ENCODE measurements at places on chromosomes 6 and 20. TPM values are rescaled to one million over a fixed set of nuclear protein-coding genes. Genes with fewer than 3 reads are reported as not detected.

Gene TRIM15
- not detected for polyA plus RNA-seq

Gene TINAG
- not detected for polyA plus RNA-seq

Gene HSF2
- polyA plus RNA-seq = 8.9 TPM

Gene SMOC2
- 18.8 TPM for polyA plus RNA-seq

Gene EEF1A2
- polyA plus RNA-seq = 25.0 TPM

Gene CST2
- not detected for polyA plus RNA-seq

Gene AKAP7
- 4.5 TPM for polyA plus RNA-seq

Gene CDYL
- 7.7 TPM for polyA plus RNA-seq

Gene BHLHE23
- polyA plus RNA-seq = not detected

Gene PACSIN1
- 0.61 TPM for polyA plus RNA-seq

Gene FBXO5
- polyA plus RNA-seq = 4.0 TPM

Gene MLN
- not detected for polyA plus RNA-seq

Gene MUCL3
- polyA plus RNA-seq = 17.5 TPM

Gene HSPA1B
- polyA plus RNA-seq = 35.9 TPM

Gene TTBK1
- 0.15 TPM for polyA plus RNA-seq

- no peak for DNase-seq
These were observed 206.9 kb downstream of the LY86 start for GRCh38 chr6:6795393-6795792.

DNA sequence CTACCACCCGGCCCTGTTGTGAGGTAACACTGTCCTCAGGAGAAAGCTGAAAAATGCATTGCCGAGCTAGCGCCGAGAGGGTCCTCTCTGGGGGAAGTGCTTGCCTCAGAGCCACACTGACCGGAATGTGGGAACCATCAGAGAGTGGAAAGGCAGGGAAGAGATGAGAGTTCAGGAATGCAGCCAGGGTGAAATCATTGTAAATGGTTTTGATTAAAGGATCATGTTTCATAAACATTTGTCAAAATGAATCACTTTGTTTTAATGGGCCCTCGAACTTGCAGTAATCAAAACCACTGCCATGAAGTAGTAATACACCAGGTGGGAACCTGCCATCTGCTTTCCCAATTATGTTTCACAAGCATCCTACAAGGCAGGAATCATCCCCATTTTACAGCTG is 16.9 kb upstream of the IL17F start:
- DNase-seq = no peak

DNA sequence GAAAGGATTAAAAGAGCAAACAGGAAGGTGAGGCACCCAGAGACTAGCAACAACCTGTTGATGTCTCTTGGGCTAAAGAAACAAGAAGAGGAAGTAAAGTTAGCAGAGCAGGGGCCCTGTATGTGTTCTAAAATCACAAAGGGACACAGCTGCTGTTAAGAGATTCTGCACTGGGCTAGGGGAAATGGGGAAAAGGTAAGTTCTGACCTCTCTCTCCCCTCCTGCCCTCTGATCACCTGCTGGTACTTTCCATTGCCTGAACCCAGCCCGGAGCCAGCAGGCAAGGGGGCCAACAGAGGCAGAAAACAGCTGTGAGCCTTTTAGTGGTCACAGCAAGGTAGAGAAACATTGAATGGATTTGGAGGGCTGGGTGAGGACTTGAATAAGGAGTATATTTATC is 13.5 kb upstream of the CNR1 start:
- no peak for DNase-seq

GRCh38 chr6:34515473-34516387 is 40.4 kb downstream of the SPDEF start:
- peak; percentile 1 for DNase-seq

DNA sequence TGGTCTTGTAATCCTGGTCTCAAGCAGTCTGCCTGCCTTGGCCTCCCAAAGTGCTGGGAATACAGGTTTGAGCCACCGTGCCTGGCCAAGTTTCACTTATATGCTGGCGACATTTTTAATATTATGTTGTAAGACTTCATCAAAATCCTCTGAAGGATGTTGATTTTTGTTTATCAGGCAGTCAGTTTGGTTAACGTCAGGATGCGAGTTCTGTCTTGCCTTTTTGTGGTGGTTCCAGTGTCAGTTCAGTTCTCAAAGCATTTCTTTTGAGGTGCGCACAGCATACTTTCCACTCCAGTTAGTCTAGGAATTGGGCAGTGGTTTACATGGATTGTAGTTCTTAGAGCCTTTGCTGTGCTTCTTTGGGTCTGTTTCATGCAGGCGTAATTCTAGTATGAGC is 24.9 kb downstream of the SCAF8 start:
- no peak for DNase-seq

DNA sequence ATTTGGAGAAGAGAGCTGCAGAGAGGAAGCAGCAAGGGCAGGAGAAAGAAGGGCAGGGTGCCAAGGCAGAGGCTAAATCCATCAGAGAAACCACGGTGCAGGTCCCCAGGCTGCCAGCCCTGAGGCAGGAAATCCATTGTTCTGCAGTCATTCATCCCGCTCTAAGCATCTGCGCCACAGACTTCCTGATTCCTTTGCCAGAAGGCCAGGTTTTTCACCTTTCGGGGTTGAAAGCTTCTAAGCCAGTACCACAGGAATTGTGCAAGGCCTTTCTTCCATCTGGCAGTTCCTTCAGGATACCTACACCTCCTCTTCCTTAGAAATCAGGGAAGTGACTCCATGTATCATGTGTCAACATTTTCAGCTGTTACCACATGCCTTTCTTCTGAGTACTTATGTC is 45.6 kb downstream of the ADGRF5 start:
- DNase-seq = peak; percentile 55

- no peak for DNase-seq
These were observed 373.7 kb downstream of the DOK5 start for GRCh38 chr20:54848984-54849538.

DNA sequence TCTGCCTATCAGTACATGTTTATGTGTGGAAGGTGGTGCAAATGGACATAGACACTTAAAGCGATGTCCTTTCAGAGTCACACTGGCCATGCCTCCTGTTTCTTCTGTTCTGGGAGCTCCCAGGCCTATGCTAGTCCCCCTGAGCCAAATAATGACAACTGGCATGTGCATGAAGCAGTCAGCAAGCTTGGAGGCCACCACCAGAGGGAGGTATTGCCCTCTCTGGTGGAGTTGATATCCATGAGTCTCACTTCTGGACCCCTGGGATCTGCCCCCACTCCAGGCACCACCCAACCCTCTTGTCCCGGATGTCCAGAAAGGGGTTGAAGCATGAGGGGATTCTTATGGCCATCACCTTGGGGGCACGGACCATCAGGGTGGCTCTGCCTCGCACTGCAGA is 172.2 kb downstream of the AIG1 start:
- peak; percentile 30 for DNase-seq

- peak; percentile 82 for DNase-seq
These were observed 291.1 kb downstream of the CLIC5 start for GRCh38 chr6:45724511-45724910.

DNA sequence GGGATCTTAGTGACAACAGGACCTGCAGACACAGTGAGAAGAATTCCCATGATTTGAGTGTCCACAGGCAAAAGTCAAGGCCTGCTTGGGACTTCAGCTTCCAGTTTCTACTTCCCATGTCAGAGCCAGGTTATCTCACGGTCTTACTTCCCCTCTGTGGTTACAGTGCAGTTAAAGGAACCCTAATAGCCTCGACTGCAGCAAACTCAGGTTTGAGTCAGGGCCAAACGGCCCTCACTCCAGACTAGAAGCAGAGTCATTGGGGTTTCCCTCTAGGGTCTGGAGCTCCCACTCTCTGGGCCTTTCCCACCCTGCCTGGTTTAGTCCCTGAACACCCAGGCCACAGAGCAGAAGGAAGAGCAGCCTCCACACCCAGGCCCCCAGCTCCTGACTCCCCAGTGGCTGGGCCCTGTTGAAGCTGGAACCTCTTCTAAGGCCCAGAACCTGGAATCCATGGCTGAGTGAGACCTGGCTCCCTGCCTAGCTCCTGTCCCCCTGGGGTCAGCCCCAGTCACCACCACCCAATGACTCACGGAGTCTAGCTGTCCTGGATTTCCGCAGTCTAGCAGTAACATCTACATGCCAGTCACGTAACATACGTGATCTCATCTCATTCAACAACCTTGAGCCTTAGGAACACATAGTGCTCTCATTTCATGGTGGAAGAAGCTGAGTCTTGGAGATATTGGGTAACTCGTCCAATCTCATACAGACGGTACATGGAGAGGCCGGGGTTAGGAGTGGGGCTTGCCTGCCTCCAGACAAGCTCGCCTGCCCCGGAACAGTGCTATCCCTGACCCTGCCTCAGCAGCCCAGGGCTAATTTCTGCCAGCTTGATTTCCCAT is 9.2 kb upstream of the GHRH start:
- DNase-seq = no peak

GRCh38 chr20:24490598-24490997 is 21.2 kb downstream of the SYNDIG1 start:
- DNase-seq = no peak

- peak; percentile 29 for DNase-seq
These were observed 8.2 kb downstream of the EDN3 start for GRCh38 chr20:59308493-59309201.

GRCh38 chr6:34145161-34146020 is 496 bp downstream of the GRM4 start:
- no peak for DNase-seq

DNA sequence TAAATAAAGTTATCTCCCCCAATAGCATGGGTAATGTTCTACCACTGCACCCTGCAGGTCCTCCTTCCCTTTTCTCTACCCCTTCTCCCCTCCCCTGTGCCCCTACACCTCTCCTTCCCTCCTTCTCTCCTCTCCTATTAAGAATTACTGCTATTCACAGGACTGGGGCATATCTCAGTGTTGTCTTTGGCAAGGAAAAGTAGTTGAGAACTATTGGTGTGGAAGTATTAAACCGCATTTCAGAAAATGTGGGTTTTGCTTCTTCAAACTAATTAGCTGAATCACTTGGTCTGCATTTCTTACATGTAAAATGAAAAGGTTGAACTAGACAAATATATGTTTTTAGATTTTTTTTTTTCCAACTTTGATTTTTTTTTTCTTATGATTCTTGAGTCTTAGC is 296.3 kb downstream of the CDKAL1 start:
- no peak for DNase-seq

- peak; percentile 84 for DNase-seq
These were observed 5.3 kb downstream of the MMP9 start for GRCh38 chr20:46013829-46014516.

GRCh38 chr6:117352466-117353081 is 73.2 kb downstream of the ROS1 start:
- DNase-seq = peak; percentile 24

DNA sequence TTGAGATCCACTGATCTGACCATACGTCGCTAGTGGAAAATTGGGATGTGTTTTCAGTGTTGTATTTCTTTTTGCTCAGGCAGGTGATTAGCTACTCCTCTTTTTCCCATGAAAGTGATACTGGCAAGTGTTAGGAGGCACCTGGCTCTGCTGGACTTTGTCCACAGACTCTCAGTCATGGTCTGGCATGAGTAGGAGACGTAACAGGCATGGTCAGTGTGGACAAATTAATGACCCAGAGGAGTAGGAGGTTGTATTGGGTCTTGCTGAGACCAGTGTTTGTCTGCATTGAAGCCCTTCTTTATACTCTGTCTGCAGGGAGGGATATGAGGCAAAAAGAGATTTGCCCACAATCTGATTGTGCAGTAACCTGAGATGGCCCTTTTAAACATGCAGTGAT is 178.7 kb downstream of the DTNBP1 start:
- no peak for DNase-seq

- DNase-seq = no peak
These were observed 116.5 kb upstream of the EEF1E1 start for GRCh38 chr6:8218861-8219260.

DNA sequence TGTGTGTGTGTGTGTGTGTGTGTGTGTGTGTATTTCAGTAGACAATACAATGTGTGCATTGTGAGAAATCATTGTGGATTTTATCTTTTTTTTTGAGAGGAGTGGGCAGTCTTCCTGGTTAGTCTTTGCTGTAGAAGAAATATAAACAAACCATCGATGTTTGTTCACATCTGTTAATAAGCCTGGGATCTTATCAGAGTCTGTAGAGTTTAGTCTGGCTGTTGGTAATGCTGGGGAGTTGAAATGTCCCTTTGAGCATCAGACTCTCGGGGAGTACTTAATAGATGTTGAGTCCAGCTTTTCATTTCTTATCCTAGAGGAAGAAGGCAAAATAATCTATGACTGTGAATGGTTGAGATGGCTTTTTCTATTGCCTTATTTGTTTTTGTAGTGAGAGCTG is 96.6 kb upstream of the SUPT3H start:
- no peak for DNase-seq

GRCh38 chr6:88483424-88483823 is 317.3 kb upstream of the CNR1 start:
- DNase-seq = no peak

DNA sequence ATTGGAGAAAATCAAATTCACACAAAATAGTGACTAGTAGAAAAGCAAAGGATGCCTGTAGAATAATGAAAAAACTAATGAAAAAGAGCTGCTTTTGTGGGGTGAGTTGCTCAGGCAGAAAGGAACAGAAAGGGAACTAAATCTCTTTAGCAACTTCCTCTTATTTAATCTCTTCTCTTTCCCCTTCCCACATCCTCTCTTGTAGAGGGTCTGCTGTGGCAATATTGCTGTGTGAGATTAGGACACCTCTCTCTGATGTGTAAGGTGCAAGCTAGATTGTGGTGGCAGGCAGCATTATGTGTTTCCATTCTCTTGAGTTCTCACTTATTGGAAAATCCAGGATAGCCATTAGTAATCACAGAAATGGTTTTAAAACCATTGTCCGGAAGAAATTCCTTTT is 49.7 kb downstream of the SYNE1 start:
- DNase-seq = no peak

DNA sequence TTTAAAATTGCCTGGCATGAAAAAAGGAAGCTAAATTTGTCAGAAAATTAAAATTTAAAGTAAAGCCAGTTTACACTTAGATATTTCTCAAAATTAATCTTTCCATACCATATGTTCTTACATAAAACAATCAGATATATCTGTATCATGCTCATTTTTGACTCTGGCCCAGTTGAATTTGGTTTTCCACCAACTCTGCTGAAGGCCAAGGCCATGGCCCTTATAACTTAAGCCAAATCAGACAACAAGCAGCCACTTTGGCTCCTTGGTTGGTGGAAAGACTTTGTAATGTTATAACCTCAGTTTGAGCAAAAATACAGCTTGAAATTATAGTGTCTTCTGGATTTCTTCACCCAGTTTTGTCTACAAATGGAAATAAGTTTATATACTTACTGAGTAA is 97.3 kb downstream of the CENPW start:
- DNase-seq = no peak

DNA sequence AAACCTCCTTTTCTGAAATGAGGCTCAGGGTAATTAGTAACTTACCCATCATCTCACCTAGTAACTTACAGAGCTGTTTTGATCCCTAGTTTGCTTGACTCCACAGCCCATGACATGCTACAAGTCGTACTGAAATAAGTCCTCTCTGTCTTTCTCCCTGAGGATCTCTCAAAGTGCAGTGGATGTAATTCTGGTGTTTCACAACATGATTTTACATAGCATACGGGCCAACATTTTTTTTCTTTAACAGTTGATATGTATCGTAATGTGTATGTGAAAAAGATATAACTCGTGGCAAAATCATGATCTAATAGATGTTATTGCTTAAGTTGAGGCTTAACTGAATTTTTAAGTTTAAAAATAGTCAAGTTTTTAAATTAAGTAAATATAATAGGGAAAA is 45.0 kb downstream of the TSHZ2 start:
- DNase-seq = no peak
